ENCODE measurements at places on chromosomes 12 and 14. TPM values are rescaled to one million over a fixed set of nuclear protein-coding genes. Genes with fewer than 3 reads are reported as not detected.

TMEM229B gene
- total RNA-seq = 0.69 TPM

KRT81 gene
- 0.34 TPM for total RNA-seq

LRFN5 gene
- total RNA-seq = 5.3 TPM

GRCh38 chr12:26153421-26154154 is 28.8 kb upstream of the BHLHE41 start:
- peaks cover 42% of the 10 kb centered on the region for H3K4me1 ChIP-seq
- no peak overlapping the region for H3K27ac ChIP-seq
- no peak for DNase-seq
- no peaks in the 10 kb centered on the region for H3K27me3 ChIP-seq
- no peaks in the 10 kb centered on the region for H3K36me3 ChIP-seq
- no peak overlapping the region for H3K4me3 ChIP-seq

DNA sequence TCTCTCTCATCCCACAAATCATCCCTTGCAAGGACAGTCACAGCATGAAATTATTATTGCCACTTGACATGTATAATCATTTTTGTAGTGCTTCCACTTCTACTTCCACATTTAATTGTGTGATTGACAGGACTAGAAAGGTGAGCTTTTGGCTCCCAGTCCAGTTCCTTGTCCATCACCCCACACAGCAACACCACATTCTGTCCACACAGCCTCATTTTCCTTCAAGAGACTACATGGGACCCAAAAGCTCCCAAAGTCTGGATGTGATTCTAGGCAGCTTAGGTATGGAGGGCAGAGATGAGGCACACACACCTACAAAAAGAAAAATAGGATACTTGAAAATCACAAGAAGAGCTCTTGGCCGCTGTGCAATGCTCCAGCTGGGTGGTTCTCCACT is 366.3 kb downstream of the DPF3 start:
- no peak overlapping the region for H3K27ac ChIP-seq
- no peaks in the 10 kb centered on the region for H3K36me3 ChIP-seq
- H3K4me3 ChIP-seq = no peak overlapping the region
- no peak for DNase-seq
- H3K27me3 ChIP-seq = peaks cover 3% of the 10 kb centered on the region
- H3K4me1 ChIP-seq = peaks cover 6% of the 10 kb centered on the region

KTN1 gene
- total RNA-seq = 125 TPM

CCDC177 gene
- 2.1 TPM for total RNA-seq

GRCh38 chr12:127273626-127274025 is 993.3 kb upstream of the TMEM132C start:
- H3K36me3 ChIP-seq = peaks cover 61% of the 10 kb centered on the region
- H3K4me3 ChIP-seq = no peak overlapping the region
- H3K4me1 ChIP-seq = no peaks in the 10 kb centered on the region
- no peaks in the 10 kb centered on the region for H3K27me3 ChIP-seq
- no peak overlapping the region for H3K27ac ChIP-seq

DNA sequence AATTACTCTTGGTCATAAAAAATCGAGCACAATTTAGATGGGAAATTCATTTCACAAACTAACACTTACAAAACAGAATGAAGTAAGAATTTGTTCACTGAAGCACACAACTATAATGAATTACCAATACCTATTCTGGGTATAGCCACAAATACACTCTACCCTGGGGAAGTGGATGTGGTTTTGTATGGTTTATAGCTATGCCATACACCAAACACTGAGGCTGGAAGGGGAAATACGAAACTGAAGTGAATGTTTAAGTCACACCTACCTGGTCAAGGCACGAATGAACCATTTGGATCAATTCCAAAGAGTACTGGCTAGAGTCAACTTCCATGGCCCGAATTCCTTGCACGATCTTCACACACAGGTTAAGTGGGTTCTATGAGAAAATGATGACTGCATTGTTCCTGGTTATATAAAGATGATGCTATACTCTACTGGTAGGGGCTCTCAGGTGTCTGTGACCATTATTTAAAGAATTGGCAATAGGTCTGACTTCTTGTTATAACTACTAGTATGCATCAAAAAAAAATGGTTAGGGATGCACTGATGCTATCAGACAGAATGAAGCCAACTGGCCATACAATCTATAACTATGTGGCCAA is 12.8 kb downstream of the NEK9 start:
- no peaks in the 10 kb centered on the region for H3K27me3 ChIP-seq
- DNase-seq = no peak
- H3K36me3 ChIP-seq = peaks cover 56% of the 10 kb centered on the region

DNA sequence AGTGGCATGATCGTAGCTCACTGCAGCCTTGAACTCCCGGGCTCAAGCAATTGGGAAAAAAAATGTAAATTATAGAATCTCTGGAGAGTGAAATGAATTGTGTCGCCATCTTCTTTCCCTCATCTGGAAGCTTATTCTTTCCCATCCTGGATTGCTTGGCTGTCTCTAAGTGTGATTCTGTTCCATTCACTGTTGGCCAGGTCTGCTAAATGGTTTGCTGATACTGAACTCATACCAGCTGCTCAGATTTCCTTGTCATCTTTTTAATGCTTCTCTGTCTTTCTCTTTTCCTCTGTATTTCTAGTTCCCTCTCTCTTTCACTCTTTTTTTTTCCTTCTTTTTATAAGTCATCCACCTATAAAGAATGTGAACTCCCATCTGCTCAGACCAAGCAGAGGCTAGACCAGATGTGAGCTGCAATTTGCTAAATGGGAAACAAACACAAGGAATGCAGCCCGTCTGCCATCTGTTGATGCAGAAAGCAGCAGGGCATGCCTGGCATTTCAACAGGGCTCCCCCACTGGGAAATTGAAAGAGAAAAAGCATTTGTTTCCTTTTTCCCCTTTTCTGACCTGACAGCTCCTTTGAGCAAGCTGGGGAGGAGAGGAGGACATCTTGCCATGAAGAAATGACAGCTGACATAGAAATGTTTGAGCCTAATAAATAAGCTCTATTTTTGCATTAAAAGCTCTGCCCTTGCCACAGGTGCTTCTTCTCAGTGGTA is 1823.6 kb upstream of the FLRT2 start:
- H3K4me3 ChIP-seq = no peak overlapping the region
- no peaks in the 10 kb centered on the region for H3K27me3 ChIP-seq
- H3K27ac ChIP-seq = peak overlapping the region; percentile 92
- H3K36me3 ChIP-seq = peaks cover 6% of the 10 kb centered on the region
- peak; percentile 68 for DNase-seq

DNA sequence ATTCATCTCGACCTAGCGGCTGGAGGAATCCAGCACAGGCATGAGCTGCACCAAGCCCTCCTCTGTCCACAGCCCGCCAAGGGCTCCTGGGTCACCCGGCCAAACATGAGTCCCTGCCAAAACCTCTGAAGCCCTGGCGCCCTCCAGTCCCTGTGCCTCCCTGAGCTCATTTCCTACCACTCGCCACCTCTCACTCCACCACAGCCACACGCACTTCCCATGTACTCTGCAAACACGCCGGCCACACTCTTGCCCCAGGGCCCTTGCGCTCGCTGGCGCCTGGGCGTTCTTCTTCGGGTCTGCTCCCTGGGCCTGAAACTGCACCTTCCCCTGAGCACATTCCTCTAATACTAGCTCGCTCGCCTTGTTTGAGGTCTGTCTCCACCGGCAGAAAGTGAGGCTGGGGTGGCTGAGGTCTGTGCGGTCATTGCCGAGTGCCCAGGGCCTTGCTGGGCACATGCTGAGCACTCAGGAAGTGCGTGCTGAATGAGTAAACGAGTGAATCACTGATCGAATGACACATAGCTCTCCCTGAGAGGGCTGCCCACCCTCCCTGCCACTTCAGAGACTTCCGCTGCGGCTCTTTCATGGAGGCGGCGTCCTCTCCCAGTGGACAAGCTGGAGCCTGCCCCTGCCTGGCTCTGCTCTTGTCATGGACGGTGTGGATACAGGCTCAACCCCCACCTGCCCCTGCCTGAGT is 33.7 kb upstream of the DLK1 start:
- H3K36me3 ChIP-seq = no peaks in the 10 kb centered on the region
- DNase-seq = no peak
- H3K27me3 ChIP-seq = no peaks in the 10 kb centered on the region
- peaks cover 15% of the 10 kb centered on the region for H3K4me1 ChIP-seq
- peak overlapping the region; percentile 35 for H3K27ac ChIP-seq

DNA sequence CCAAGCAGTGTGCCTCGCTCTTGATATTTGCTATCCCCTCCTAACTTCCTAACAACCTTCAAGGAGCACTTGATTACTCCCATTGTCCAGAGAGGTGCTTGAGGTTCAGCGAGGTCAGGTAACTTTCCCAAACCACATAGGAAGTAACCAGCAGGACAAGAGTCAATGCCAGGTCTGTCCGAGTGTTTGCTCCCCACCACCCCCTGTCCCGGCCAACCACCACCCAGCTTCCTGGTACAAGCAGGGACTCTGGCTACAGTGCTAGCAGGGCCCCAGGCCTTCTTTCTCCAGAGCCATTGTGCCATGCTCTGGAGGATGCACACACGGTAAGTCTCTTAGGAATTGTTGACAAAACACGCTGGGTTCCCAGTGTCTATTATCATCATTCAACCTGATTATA is 49.2 kb downstream of the SYNE3 start:
- H3K27ac ChIP-seq = no peak overlapping the region
- no peaks in the 10 kb centered on the region for H3K27me3 ChIP-seq
- no peak for DNase-seq
- no peak overlapping the region for H3K4me3 ChIP-seq
- no peaks in the 10 kb centered on the region for H3K4me1 ChIP-seq

COX6A1 gene
- 573 TPM for total RNA-seq

DNA sequence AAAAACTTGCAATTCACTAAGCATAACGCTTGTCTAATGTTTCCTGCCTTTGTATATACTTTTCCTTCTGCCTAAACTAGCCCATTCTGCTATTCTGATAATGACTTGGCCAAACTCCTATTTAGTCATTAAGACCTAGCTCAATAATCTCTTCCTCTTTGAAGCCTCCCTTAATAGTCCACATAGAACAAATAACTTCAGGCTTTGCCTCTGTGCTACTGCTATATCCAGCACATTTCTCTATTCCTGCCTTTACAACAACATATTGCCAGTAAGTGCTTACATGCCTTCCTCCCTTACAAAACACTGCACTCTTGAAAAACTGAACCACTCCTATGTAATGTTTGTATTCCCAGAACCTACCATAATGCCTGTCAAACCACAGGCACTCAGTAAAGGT is 13.8 kb downstream of the PRICKLE1 start:
- H3K36me3 ChIP-seq = no peaks in the 10 kb centered on the region
- peaks cover 21% of the 10 kb centered on the region for H3K4me1 ChIP-seq
- no peak for DNase-seq
- H3K4me3 ChIP-seq = no peak overlapping the region
- H3K27ac ChIP-seq = no peak overlapping the region

- peaks cover 28% of the 10 kb centered on the region for H3K4me1 ChIP-seq
- H3K36me3 ChIP-seq = no peaks in the 10 kb centered on the region
- DNase-seq = no peak
These were observed 316.4 kb downstream of the NRXN3 start for GRCh38 chr14:78486621-78487020.

GPR137C gene
- 2.7 TPM for total RNA-seq

DNA sequence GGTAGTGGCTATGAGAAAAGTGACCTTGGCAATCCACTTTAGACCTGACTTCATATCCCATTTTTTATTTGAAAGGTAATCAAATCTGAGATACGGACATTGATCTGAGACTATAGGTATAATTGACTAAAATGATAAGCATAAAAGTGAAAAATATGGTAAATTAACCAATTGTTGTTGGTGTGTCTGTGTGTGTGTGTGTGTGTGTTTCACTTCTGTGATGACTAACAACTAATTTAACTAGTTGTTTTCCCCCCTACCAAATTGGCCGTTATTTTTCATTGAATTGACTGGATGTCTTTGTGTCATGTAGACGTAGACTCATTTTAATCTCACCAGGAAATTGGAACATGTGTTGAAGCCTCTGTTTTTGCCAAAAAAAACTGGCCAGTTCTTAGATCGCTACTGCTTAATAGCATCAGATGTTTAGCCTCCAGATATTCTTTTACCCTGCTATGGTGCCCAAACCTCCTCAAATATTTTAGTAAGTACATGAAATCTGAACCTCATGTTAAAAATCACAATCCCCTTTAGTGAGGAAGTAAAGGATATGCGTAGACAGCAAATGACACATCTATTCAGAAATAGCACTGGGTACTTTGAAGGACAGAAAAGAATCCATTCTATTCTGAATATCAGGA is 395.0 kb downstream of the EGLN3 start:
- H3K4me3 ChIP-seq = no peak overlapping the region
- no peak for DNase-seq
- no peaks in the 10 kb centered on the region for H3K36me3 ChIP-seq
- peaks cover 31% of the 10 kb centered on the region for H3K4me1 ChIP-seq
- no peaks in the 10 kb centered on the region for H3K27me3 ChIP-seq
- H3K27ac ChIP-seq = no peak overlapping the region

DNA sequence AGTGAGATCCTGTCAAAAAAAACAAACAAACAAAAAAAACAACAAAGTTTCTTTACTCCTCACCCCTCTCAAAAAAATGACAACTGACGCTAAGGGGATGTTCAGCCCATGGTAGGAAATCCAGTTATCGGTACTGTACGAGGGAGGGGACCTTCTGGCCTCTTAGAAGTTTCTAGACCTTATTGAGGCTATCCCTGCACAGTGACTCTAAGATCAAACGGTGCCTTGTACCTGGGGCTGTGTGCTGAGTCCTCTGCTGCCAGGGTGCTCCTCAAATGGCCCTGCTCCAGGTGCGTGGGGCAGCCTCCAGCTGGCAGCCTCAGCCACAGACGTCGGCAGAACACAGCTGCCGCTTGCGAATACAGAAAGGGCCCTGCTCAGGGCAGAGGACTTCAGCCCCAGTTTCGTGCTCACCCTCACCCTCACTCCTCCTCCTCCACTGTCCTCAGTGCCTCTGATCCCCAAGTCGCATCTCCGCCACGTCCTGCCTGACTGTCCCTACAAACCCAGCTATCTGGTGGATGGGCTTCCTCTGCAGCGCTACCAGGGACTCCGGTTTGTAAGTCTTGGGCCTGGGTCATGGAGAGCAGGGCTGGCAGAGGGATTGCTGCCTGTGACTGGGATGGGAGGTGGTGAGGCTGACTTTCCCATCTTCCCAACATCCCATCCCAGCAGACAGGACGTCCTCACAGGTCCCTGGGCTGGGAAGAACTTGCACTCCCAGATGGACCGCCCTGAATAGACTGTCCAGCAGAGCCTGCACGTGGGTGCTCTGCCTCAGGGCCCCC is 90.9 kb downstream of the B4GALNT3 start:
- no peak overlapping the region for H3K4me3 ChIP-seq
- peaks cover 7% of the 10 kb centered on the region for H3K36me3 ChIP-seq
- no peak for DNase-seq
- no peaks in the 10 kb centered on the region for H3K4me1 ChIP-seq
- no peaks in the 10 kb centered on the region for H3K27me3 ChIP-seq

- no peak overlapping the region for H3K4me3 ChIP-seq
- no peaks in the 10 kb centered on the region for H3K4me1 ChIP-seq
- H3K36me3 ChIP-seq = peaks cover 98% of the 10 kb centered on the region
- no peak for DNase-seq
These were observed 14.8 kb downstream of the HSP90B1 start for GRCh38 chr12:103944964-103945363.

GRCh38 chr12:121453629-121454028 is 53.7 kb downstream of the RNF34 start:
- no peaks in the 10 kb centered on the region for H3K27me3 ChIP-seq
- H3K4me3 ChIP-seq = no peak overlapping the region
- peaks cover 16% of the 10 kb centered on the region for H3K36me3 ChIP-seq
- DNase-seq = no peak
